ENCODE measurements at places on chromosomes 13 and 19. TPM values are rescaled to one million over a fixed set of nuclear protein-coding genes. Genes with fewer than 3 reads are reported as not detected.

The CCDC122 gene
- 6.9 TPM for total RNA-seq

The ZSWIM9 gene
- total RNA-seq, result 9.7 TPM

The PET100 gene
- total RNA-seq, result 118 TPM

The CRLF1 gene
- 0.84 TPM for total RNA-seq

The C3 gene
- 83.9 TPM for total RNA-seq

The ZNF154 gene
- 0.67 TPM for total RNA-seq

The CLIP3 gene
- total RNA-seq, result 11.7 TPM

The ALKBH6 gene
- 17.0 TPM for total RNA-seq

The C1QTNF9B gene
- not detected for total RNA-seq

The CCL25 gene
- not detected for total RNA-seq

The KLK2 gene
- not detected for total RNA-seq

The SYNGR4 gene
- not detected for total RNA-seq

The KLK11 gene
- 0.88 TPM for total RNA-seq

The ICAM5 gene
- total RNA-seq, result 1.3 TPM
